ENCODE measurements at places on chromosomes 11 and 22. TPM values are rescaled to one million over a fixed set of nuclear protein-coding genes. Genes with fewer than 3 reads are reported as not detected.

Gene CECR2
- total RNA-seq, result 18.7 TPM

Gene KDELR3
- 6.7 TPM for total RNA-seq

Gene MMP12
- total RNA-seq, result not detected

Gene LMO1
- total RNA-seq, result 1.5 TPM

- no peak for DNase-seq
- H3K4me1 ChIP-seq, result no peaks in the 10 kb centered on the region
- H3K4me3 ChIP-seq, result no peak overlapping the region
- H3K27ac ChIP-seq, result no peak overlapping the region
- H3K36me3 ChIP-seq, result no peaks in the 10 kb centered on the region
Measured at GRCh38 chr11:17766073-17766359, 31.4 kb downstream of the KCNC1 start.

- peak within 1 kb of the TSS; percentile 47 for H3K4me3 ChIP-seq
- H3K27me3 ChIP-seq, result no peaks in the 10 kb centered on the region
- no peaks in the 10 kb centered on the region for H3K36me3 ChIP-seq
- no peak within 1 kb of the TSS for H3K27ac ChIP-seq
- peaks cover 12% of the 10 kb centered on the region for H3K4me1 ChIP-seq
Measured at GRCh38 chr22:18110194-18110953, at the start of gene TUBA8. Gene TUBA8, plus strand, starts transcription at chr22:18110809. Its CDS starts 57 bp downstream, at chr22:18110866.

DNA sequence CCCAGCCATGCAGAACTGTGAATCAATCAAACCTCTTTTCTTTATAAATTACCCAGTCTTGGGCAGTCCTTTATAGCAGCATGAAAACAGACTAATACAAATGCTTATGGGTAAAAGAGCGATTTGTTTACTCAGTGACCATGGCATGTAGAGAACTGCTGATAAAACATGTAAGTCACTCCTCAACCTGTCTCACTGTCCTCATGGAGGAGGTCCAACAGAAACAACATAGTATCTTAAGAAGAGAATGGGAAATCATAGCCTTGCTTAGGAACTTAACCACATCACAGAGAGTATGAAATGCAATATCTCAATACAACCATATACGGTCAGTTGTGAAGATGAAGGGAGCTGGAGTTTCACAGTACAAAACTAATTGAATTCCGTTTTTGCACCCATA, 1734.0 kb upstream of the RAG2 start:
- H3K27me3 ChIP-seq, result no peaks in the 10 kb centered on the region
- DNase-seq, result no peak
- no peak overlapping the region for H3K4me3 ChIP-seq
- H3K4me1 ChIP-seq, result no peaks in the 10 kb centered on the region

Data from testis (tissue), 5 donors.